Stimulated activated CD4-positive, alpha-beta T cell treated with anti-CD3 and anti-CD28 coated beads, Interleukin-15, amount 100 ng/mL, for 1 hour (primary cell): ENCODE measurements at places on chromosomes 1 and 21.

DNA sequence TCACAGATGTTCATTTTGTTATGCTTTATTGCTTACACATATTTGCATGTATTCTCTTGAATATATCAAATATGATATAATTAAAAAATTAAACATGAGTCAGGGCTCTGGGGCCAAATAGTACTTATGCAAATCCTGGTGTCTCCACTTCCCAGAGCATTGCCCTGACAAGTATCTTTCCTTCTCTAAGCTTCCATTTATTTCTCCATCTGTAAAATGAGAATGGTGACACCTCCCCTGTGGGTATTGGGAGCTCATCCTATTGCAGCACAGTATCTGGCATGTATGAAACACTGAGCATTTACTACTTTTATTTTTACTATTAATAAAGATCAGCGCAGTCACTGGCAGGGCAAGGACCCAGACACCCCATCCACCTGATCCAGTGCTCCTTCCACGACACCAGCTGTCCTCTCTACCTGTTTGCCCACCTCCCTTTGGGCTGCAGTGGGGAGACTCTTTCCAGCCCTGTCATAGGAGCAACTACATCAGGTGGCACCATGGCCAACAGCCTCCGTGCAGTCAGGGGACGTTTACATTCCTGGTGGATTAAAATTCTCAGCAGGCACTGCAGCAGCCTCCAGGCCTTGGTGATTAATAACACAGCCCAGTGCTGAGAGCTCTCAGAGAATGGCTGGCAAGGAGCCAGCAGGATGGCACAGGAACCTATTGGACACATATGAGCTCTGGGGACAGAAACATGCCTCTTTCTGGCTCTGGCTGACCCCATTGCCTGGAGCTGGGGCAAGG lies 113.0 kb downstream of the DMRTB1 start:
- no peak for DNase-seq

GRCh38 chr1:114359791-114360190 lies 151.2 kb downstream of the TRIM33 start:
- DNase-seq, result no peak

- DNase-seq, result no peak
Measured at GRCh38 chr1:64312431-64312830, 109.0 kb downstream of the UBE2U start.

- no peak for DNase-seq
Measured at GRCh38 chr1:108845991-108846390, 10.9 kb downstream of the AKNAD1 start.

GRCh38 chr1:27438621-27439061 lies 46.2 kb downstream of the GPR3 start:
- no peak for DNase-seq

DNA sequence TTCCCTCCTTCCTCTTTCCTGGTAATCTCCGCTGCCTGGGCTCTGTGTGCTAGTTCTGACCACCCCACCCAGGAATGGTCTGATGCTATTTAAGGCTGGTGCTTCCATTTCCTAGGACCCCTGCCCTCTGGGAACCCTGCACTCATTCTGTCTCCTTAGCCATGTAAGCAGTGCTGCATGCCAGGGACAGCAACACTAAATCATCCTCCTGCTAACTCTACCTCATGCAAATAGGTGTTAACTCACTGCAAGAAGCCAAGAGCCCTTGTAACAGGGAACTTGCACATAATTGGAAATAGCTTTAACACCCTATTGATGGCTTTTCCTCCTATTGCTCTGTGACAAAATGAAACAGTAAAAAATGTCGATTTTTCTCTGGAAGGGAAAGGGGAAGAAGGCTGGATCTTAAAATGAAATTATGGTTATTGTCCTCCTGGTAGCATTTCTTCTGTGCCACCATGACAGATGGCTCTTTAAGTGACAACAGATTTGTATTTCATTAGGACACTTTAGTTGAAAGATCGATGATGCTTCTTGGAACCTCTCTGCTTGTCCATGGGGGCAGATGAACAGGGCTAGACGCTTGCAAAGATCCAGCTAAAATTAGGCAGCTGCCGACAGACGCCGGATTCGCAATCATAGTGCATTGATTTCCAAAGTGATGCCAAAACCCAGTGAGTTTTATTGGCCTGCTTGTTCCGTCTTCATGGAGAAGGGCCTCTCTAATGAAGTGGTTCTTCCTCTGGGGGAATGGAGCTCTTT lies 551.7 kb downstream of the MATN1 start:
- DNase-seq, result no peak

DNA sequence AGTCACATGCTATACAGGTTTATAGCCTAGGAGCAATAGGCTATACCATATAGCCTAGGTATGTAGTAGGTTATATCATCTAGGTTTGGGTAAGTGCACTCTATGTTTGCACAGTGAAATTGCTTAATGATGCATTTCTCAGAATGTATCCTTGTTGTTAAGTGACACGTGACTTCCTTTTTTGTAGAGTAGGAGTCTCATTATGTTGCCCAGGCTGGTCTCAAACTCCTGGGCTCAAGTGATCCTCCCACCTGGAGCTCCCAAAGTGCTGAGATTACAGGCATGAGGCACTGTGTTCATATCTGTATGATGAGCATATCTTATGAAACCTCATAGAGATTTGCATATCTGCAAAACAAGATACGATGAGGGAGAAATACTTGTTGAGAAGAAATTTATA lies 13.8 kb upstream of the ABCB10 start:
- no peak for DNase-seq
